ENCODE measurements at places on chromosomes 4 and X.

DNA sequence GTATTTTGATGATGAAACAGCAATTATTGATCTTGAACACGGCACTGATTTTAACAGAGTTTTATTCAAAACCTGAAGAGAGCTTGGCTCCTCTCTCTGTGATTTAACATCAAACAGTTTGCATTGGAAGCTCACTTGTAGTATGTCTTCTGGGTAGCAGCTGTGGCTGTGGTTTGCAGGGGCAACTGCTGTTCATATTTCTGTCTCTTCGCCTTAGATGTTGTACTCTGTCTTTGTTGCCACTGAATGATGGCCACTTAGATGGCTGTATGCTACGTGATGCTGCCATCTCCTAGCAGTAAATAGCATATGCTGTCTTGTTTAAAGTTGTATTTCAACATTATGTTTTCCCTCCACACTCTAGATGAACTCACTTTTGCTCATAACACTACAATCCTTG, 1743.0 kb upstream of the TENM3 start:
- no peak for DNase-seq

GRCh38 chr4:7043284-7044136, at the start of gene TADA2B:
Gene TADA2B, plus strand, starts transcription at chr4:7043372. Its CDS starts 208 bp downstream, at chr4:7043580.
- DNase-seq, result no peak

DNA sequence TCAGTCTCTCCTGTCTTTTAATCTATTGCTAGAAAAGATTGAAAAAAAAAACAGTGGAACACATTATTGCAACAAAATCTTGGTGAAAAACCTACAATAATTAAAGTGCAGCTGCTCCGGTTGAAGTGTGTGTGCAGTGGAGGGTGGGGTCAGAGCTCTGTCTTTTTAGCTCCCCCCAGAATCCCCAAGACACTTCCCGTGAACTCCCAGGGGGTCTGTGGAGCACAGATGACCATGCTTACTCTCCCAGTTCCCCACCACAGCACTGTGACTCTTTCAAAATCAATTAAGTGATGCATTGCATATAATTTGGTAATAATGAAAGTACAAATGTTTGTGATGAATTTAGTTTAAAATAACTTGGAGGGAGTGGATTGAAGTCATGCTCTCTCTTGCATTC, 15.7 kb upstream of the SLC10A4 start:
- DNase-seq, result no peak

DNA sequence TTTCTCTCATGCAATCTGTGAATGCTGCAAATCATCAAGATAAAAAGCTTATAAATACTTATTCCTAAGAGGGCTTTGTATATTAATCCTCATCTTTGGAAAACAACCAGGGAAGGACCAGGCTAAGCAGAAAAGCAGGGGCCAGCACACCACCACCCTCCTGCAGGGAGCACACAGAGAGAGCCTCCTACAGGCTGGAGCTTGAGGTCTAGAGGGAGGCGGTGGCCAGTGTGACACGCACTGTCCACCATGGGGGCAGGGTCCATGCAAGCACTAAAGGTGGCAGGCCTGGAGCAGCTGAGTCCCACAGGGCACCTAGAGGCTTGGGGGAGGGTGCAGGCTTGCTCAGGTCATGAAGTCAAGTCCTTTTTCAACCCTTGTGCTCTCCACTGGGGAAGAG, 236.9 kb downstream of the TACR3 start:
- no peak for DNase-seq

GRCh38 chr4:170102426-170102825, 12.7 kb upstream of the AADAT start:
- DNase-seq, result no peak

DNA sequence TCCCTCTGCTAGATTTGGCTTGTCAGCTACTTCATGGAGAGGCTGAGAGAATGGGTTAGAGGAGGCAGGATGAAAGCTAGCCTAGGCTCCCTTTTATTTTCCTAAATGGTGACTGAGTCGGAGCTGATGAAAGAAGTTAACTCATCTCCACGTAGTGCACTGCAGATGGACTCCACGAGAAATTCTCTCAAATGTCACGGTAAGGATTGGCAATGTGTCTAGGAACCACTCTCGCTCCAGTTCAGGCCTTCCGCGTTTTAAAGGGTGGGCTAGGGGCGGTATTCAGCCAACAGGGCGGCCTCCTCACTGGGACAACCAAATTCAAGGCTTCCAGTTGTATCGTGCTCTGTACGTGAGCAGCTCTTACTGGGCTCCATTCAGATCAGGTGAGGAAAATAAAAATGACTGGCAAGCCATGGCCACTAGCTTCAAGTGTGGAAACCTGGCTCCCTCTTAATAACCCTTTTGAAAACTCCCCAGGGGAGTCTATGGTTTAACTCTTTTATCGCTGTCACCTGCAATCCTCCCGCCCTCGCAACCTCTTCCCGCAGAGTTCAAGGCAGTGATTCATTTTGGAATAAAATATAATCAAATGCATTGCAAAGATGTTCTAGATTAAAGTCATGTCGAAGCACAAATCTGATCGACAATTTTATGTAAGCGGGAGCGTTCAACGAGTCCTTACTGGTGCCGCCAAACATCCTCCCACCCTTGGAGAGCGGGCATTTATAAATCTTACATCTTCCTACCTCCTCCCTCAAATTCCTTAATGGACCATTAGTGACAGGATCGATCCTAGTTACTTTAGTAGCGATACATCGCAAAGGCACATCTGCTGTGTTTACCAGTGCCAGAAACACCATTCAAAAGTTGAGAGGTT, 1.2 kb downstream of the SPOCK3 start:
- no peak for DNase-seq

DNA sequence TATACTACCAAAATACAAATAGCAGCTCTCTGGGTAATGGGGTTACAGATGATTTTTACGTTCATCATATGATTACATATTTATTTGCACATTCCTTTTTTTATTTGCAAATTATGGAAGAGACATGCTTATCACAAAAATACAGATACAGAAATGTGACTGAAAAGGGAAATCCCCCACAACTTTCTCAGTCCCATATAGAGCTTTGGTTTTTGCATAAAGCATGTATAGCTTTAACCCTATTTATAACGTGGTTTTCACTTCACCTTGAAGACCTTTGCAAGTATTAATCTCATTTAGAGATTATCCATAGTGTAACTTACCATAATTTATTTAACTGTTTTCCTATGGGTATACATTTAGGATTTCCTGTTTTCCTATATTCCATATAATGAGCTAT, 55.4 kb downstream of the PDK3 start:
- DNase-seq, result no peak

DNA sequence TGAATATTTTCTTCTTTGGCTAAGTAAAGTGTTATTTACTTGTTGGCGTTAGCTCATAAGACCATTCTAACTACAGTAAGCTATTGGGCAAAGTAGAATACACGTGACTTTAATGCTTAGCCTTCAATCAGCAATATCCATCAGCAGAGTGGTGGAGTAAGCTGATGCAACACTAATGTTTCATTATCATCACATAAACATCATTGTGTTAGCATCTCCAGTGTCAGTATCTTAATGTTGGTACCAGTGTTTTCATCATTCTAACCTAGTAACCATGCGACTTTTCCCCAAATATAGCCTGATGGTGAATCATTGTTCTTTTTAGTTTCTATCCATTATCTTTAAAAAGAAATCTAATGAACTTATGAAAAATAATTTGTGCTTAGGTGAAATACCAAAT, 48.5 kb downstream of the APOOL start:
- DNase-seq, result no peak

- no peak for DNase-seq
Observed at GRCh38 chrX:28205905-28206304, 224.7 kb upstream of the DCAF8L1 start.

GRCh38 chr4:56531823-56532222, 26.2 kb downstream of the ARL9 start:
- DNase-seq, result no peak

- no peak for DNase-seq
Observed at GRCh38 chr4:63757929-63758328, 651.3 kb downstream of the TECRL start.

GRCh38 chr4:110632506-110633357, 9.9 kb upstream of the PITX2 start:
- no peak for DNase-seq

DNA sequence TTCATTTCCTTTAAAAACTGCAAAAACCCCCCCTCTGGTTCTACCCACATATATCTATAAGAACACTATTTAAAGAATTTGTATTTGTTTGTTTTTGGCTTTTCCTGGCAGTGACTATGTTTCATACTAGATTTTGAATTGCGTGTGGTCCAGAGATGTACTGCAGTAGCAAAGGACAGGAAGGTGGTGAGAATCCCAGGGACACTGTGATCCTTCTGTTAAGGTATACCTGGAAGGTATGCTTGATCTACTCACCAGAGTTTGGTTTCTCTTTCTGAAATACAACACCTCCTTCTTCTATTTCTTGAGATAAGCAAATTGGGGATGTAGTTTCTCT, 129.6 kb upstream of the RASGEF1B start:
- no peak for DNase-seq

DNA sequence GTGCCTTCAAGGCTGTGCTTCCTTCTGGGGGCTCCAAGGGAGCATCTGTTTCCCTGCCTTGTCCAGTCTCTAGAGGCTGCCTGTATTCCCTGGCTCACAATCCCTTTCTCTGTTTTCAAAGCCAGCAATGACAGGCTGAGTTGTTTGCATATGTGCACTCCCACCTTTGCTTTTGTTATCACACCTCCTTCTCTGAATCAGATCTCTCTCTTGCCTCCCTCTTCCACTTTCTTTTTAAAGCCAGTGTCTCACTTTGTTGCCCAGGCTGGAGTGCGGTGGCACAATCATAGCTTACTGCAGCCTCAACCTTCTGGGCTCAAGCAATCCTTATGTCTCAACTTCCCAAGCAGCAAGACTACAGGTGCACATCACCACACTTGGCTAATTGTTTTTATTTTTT, 37.1 kb upstream of the LEF1 start:
- DNase-seq, result no peak
